Chondrocyte (in vitro differentiated cells): ENCODE measurements at places on chromosomes 16 and 17. TPM values are rescaled to one million over a fixed set of nuclear protein-coding genes. Genes with fewer than 3 reads are reported as not detected.

GRCh38 chr16:64092271-64092670, 1029.6 kb downstream of the CDH11 start:
- no peaks in the 10 kb centered on the region for H3K27me3 ChIP-seq
- no peak overlapping the region for H3K4me3 ChIP-seq
- H3K4me1 ChIP-seq = peaks cover 17% of the 10 kb centered on the region
- no peak for DNase-seq
- no peak overlapping the region for H3K27ac ChIP-seq

DNA sequence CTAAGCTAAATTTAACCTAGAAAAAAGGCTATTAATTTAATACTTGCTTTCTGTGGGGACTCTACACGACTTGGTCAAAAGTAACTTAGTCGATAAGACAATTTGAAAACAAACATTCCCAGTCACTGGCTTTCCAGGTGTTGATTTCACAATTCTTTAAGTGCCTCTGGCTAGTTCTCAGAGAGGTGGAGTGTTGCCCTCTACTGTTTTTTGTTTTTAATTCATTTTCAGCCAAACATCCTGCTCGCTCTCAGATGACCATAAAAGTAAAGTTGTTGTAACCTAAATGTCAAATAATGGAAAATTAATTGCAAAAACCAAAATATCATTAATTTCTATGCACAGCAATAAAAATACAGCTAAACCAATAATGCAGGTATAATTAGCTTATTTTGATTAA, 107.1 kb downstream of the MYO1D start:
- H3K4me1 ChIP-seq = peaks cover 12% of the 10 kb centered on the region
- no peaks in the 10 kb centered on the region for H3K27me3 ChIP-seq
- H3K36me3 ChIP-seq = peaks cover 10% of the 10 kb centered on the region

The TM4SF5 gene
- not detected in 3 replicates for total RNA-seq

DNA sequence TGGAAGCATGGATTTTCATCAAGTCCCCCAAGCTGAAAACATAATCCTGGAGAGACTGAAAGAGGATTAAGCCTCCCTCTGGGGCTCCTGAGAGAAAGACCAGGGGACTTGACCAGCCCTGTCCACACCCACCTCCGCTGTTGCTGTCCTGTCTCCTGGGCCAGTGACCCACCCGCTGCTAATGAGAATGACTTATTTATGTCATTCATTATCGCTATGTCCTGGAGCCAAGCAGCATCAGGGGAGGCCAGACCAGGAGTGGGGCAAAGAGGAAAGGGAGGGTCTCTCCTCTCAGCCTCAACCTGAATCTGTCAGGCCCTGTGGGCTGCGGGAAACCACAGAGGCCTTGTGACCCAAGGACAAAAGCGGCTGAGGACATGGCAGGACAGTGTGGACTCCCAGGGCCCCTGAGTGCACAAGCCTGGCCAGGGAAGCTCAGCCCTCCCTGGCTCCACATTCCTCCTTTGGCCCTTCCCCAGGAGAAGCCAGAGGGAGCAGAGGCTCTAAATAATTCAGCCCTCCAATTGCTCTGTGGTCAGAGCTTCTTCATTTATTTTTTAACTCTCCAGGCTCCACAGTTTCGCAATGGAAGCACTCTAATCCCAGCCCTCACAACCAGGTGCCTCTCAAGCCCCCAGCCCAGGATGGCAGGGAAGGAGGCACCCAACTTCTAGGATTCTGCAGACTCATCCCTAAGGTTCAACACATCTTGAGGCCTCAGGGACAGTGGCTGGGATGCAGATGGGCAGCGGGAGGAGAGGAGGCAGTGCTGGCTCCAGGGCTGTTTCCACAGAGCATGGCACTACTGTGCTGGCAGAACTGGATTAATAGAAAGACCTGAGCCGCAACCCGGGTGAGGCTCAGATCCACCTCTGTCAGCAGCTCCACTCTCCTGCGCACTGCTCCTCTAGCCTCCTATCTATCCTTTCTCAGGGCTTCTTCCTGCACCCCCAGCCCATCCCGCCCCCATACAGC, 19.1 kb downstream of the CUEDC1 start:
- no peak overlapping the region for H3K4me3 ChIP-seq
- H3K27me3 ChIP-seq = no peaks in the 10 kb centered on the region
- peak overlapping the region; percentile 85 for H3K27ac ChIP-seq
- H3K36me3 ChIP-seq = peaks cover 2% of the 10 kb centered on the region
- DNase-seq = no peak

The SLC6A2 gene
- not detected in 3 replicates for total RNA-seq

The KRT28 gene
- not detected in 3 replicates for total RNA-seq

The GAST gene
- total RNA-seq = not detected in 3 replicates
